ENCODE measurements at places on chromosomes 16 and 17.

- no peak for DNase-seq
Measured at GRCh38 chr17:6475411-6475810, 31.2 kb downstream of the PIMREG start.

GRCh38 chr16:19744670-19745069, 26.6 kb downstream of the IQCK start:
- no peak for DNase-seq

DNA sequence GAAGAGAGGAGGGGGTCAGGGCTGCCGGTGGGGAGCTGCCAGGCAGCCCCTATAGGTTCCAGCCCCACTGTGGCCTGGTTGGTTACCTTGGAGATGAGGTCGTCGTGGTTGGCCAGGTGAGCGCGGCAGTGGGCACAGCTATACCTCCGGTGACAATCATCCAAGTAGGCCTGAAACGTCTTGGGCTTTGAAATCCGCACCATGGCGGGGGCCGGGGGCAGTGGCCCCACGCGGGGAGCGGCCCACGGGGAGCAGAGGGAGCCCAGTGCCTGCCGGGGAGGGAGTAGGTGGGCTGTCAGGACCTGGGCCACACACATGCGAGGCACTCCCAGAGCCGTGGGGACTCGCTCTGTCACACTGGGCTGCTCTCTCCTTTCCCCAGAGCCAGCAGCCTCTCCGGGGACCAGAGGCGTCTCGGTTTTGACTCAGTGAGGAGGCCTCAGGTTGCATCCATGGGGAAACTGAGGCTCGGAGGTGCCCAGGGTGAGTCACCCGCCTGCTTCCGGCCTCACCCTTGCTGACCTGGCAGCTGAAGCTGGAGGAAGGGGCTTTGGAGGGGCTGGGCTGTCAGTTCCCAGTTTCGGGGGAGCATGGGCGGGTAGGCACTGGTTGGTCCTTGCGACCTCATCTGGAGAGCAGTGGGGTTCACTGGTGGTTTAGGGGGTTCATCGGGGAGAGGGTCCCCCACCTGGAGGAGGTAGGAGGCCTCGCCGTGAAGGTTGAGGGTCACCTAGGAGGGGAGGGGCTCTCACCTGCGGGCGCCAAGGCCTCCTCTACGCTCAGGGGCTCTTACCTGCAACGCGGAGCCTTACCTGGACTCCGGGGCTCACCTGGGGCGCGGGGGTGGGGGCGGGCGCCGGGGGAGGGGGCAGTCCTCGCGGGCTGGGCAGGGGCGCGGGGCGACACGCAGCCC, 591 bp downstream of the YPEL3 start:
- DNase-seq = no peak

- peak; percentile 27 for DNase-seq
Measured at GRCh38 chr17:39679521-39680192, 8.2 kb downstream of the PGAP3 start.

DNA sequence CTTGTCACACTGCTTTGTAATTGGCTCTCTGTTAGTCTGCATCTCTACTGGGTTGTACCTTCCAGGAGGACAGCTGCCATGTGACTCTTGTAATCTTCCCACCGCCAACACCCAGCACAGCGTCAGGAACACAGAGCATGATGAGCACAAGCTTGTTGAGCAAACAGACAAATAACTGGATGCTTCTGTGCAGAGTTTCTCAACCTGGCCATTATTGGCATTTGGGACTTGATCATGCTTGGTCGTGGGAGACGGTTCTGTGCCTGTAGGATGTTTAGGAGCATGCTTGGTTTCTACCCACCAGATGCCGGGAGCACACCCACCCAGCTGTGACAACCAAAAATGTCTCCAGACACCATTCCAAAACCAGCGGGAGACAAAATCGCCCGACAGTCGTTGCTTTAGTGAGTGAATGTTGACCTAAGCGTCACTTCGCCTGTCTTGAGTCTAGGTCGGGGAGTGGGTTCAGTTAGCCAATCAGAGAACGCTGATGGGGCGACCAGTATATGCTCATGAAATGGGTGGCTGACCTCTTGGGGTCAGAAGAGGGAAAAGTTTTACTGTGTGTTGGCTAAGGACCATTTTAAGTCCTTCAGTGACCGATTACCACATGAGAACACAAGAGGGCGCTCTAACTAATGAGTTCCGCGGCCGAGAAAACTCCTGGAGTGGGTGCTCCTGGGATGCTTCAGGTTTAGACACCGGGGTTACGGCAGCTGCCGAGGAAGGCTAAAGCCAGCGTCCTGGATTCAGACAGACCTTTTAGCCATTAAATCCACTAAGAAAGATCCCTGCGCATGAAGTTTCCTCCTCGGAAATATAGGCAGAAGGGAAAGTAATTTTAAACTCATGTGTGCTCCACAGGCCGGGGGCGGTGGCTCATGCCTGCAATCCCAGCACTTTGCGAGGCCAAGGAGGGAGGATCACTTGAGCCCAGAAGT, 57.8 kb upstream of the TEX2 start:
- DNase-seq = peak; percentile 37

GRCh38 chr17:81432941-81433340, 37.7 kb downstream of the BAHCC1 start:
- no peak for DNase-seq

GRCh38 chr16:66636199-66636598, 31.7 kb downstream of the CMTM3 start:
- DNase-seq = no peak

DNA sequence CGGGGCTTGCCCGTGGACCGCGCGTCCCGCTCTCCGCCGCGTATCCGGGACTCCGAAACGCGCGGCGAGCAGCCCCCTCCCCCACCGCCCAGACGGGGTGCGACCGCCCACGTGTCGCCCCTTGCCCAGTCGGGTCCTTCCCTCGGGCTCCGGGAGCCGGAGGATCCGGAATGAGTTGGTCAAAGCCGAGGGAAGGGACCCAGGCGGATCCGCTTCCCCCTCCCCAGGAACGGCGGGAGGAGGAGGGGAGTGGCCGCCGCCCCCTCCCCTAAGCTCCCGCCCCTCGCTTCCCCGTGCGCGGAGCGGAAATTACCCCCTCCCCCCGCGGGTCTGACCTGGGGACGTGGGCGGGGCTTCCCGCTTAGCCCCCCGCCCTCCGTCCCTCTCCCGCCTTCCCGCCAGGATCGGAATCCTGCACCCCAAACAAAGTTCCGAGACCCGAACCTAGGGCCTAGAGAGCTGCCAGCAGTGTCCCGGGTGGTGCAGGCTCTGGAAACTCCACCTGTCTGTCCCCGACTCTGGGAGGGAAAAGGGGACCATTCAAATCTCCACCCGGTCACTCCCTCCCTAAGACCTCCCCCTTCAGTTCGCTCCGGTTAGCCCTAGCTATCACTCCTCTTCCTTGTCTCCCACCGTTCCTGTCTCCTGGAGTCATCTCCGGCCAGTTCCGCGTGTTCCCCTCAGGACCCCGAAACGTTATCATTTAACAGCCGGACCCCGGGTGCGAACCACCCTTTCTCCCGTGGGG, 1.0 kb upstream of the IGF2BP1 start:
- DNase-seq = no peak

GRCh38 chr16:12518241-12519175, 285.2 kb downstream of the CPPED1 start:
- DNase-seq = no peak

- no peak for DNase-seq
Measured at GRCh38 chr16:35523991-35524390, 2064.6 kb downstream of the TP53TG3F start.

DNA sequence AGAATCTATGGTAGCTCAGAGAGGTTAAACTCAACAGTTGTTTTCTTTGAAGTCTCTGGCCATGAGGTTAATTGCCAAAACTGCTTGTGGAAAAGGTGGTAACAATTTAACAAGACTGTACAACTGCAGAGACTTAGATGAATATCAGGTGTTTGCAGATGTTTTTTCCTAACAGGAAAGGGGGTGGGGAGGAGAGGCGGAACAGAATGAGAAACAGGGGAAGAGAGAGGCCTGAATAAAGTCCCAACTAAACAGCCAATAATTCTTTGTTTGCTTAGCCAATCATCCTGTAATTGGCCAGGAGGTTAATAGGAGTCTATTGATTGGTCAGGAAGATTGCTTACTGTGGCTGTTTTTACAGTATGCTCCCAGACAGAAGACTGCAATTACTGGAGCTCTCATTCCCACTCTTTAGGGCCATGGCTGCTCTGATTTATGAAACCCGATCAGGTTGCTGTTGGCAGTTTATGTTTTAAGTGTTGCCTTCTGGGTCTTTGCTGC, 249.7 kb upstream of the TBX2 start:
- no peak for DNase-seq

DNA sequence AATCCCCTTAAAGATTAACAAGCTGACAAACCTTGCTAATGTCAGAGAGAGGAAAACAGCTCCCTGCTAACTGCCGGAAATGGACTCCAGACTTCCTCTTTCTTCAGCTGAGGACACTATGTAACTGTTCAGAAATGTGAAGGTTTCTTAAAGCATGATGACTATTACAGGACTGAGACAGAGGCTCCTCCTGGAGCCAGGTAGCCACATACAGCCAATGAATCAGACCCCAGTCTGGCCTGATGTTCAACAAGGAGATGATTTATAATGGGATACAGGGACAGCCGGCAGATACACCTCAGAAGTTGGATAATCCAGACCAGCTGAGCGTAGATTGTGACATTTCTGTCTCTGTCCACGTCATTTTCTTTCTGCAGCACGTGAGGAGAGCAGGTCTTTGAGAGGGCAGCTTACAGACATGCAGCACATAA, 216.2 kb downstream of the HS3ST3A1 start:
- DNase-seq = no peak

Data from T-helper 9 cell (primary cell).